ENCODE measurements at places on chromosomes 6 and 20.

DNA sequence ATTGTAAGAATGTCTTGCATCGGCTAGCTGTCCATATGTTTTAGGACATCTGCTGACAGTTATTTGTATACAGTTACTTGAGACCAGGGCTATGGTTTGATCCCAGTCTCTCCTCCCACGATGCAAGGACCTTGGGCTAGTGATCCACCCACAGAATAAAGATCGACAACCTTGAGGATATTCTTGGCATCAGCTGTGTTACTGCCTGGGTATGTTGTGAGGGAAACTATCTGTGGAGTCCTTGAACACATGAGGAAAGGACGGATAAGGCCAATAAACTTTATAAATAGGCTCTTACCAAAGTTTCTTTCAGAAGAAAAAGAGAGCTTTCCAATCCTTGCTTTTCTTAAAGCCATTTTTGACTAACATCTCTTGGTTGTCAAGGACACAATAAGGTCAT lies 70.8 kb upstream of the HEY2 start:
- DNase-seq: no peak

- no peak for DNase-seq
Measured at GRCh38 chr6:108635505-108636226, 74.9 kb downstream of the FOXO3 start.

- no peak for DNase-seq
Measured at GRCh38 chr6:42929821-42930360, 611 bp downstream of the CNPY3 start.

DNA sequence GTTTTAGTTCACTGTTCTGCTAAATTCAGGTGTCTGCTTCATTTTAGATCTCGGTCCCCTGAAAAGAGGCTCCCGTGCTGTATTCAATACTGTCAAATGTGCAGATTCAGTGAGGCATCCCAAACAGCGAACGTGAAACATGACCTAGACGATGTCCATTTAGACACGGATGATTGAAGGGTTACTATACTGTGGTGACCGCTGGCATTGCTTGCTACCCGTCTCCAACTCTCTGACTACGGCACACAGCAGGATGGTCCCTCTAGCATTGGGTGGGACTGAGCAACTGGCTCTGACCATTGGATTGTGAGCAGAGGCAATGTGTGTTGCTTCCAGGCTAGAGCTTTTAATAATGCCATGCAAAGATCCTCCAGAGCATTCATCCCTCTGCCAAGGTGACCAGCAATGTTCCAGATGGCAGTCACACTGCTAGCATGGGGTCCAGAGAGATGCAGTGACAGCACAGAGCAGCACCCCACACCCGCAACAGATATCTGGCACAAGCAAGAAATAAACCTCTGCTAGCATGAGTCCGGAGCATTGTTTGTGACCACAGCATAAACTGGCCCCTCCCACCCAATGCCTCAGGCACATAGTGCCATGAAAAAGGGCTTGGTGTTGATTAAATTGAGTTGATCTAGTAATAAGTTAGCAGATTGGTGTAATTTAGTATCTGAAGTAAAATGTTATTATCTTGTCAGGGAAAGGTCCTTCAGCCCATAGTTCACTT lies 9.0 kb downstream of the METTL24 start:
- DNase-seq: no peak

DNA sequence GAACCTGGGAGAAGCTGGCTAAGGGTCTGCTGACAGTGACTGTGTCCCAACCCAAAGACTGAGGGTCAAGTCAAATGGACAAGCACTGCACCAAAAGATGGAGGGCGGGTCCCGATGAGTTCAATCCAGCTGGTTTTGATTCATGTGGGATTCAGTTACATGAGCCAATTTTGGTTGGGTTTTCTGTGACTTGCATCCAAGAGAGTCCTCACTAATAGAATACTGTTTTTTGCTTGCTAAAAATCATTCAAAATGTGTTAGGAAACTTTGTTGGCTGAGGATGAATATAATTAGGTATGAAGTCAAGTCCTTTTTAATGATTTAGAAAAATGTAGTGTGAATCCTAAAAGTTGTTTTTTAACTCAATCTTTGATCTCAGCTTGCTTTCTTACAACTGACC lies 323.8 kb upstream of the NOX3 start:
- DNase-seq: no peak

- DNase-seq: no peak
Measured at GRCh38 chr6:40015530-40015929, 81.3 kb upstream of the MOCS1 start.

GRCh38 chr6:3356056-3356823 lies 97.5 kb downstream of the PSMG4 start:
- peak; percentile 21 for DNase-seq

- DNase-seq: no peak
Measured at GRCh38 chr6:161057103-161058091, 65.8 kb downstream of the MAP3K4 start.

DNA sequence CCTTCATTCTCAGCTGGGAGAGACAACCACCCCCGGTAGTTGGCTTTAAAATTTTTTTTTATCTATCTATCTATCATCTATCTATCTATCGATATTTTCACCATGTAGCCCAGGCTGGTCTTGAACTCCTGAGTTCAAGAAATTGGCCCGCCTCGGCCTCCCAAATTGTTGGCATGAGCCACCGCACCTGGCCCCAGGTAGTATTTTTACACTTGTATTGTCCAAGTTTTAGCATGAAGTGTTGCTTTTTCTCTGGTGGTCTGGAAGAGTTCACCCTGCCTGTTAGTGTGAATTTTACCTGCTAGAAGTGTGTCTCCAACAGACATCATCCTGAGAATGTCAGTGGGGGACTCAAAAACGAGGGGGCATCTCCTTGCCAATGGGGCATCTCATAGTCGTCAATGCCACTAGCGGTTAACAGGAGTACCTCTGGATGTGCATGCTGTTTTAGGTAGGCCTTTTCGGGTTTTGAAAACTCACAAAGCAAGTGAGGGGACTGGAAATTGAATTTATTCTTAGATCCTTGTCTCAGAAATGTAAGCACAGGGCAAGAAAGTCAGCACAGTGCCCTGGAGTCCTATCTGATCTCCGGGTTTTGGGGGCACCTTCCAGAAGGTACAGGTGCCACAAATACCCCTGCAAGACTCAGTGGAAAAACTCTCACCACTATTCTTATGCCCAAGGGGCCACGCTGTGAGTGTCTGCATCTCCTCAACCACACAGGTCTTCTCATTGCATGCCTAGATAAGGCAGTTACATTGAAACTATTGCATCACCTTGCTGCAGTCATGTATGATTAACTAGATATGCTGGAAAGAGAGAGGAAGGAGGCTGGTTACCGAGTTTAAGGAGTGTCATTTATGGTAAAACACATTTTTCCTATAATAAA lies 37.1 kb downstream of the TNFAIP3 start:
- no peak for DNase-seq

- DNase-seq: no peak
Measured at GRCh38 chr20:13865791-13866351, 81.0 kb downstream of the NDUFAF5 start.

DNA sequence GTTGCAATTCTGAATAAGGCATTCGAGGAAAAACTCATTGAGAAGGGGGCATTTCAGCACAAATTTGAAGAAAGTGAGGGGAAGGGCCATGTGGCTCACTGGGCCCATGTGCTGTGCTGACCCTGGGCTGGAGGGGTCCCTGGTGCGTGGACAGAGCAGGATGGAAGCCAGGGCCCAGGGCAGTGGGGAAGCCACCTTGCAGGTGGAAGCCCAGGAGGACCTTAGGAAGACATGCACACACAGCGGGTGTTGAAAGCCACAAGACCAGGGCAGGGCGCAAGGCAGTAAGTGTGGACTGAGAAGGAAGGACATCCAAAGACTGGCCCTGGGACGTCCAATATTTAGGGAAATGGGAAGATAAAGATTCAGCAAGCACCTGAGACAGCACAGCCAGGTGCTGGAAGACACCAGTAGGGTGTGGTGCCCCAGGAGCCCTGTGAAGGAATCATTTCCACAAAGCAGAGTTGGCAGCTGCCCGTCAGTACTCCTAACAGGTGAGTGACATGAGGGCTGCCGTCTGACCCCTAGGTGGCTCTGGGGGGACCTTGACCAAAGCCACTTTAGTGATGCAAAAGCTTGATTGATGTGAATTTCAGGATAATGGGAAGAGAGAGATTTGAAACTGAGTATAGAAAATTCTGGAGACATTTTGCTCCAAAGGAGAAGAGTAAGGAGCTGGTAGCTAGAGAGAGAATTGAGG lies 254.4 kb upstream of the EXOC2 start:
- DNase-seq: no peak

DNA sequence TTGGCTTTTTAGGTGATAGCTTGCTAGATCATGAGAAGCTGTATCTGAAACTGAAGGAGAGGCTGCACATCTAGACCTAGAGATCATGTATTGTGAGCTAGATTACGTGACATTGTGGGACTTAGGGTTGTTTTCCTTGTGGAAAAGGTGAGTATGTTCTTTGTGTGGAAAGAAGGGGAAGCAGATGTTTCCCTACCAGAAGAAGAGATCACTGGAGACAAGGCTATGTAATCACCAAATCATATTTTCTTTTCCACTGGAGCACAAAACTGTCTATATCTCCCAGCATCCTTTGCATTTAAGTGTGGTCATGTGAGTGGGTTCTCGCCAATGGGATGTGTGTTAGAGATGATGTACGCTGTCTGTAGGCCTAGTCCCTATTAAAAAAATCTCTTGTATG lies 7.0 kb upstream of the EPB41L2 start:
- no peak for DNase-seq

Data from GOT3 (cell line).